Fibroblast of skin of left quadriceps (primary cell): ENCODE measurements at places on chromosomes 3 and 15.

DNA sequence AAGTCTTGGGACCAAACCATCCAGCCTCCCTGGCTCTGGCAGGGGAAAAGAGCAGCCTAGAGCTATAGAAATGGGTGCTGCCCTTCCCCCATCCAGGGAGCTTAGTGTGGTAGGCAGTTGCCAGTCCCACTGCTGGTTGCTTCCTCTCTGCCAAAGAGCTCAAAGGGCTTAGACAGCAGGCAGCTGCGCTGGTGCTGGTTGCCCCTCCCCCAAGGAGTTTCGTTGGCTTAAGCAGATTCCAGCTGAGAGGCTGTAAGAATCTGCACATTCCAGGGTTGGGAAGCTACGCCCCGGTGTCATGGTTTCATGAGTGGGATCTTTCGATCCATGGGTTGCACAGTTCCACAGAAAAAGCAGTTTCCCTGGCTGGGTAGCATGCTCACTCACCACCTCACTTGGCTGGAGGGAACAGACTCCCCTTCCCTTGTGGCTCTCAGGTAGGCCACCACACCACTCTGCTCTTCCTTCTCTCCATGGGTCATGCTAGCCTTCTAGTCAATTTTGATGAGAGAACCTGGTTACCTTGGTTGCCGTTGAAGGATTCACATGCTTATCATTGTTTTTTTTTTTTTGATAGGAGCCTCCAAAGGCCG is 195.1 kb downstream of the EPHA6 start:
- no peak for DNase-seq

GRCh38 chr3:54008099-54008498 is 114.3 kb upstream of the CACNA2D3 start:
- no peak for DNase-seq

- DNase-seq: peak; percentile 10
Observed at GRCh38 chr3:80688814-80689213, 921.0 kb upstream of the ROBO1 start.

GRCh38 chr15:63380808-63381282 is 801 bp downstream of the CA12 start:
- no peak for DNase-seq

GRCh38 chr15:83503595-83504364 is 56.6 kb downstream of the SH3GL3 start:
- no peak for DNase-seq

- DNase-seq: no peak
Observed at GRCh38 chr3:51982352-51982837, 940 bp upstream of the ACY1 start.

DNA sequence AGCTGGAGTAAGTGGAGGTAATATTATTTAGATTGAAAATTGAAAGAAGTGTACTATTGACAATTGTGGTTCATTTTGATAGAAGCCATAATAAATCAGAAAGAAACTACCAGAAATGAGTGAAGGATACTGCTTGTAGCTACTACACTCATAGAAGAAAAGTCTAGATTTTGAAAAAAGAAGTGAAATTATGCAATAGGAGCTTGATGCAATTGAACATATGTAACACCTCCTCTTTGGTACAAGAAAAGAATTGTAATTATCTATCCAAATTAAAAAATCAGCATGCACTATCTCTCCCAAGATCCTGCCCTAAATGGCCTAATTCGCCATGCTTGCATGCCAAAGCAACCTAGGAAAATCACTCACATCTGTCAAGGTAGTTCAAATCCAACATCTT is 51.1 kb upstream of the CD200R1L start:
- DNase-seq: no peak

DNA sequence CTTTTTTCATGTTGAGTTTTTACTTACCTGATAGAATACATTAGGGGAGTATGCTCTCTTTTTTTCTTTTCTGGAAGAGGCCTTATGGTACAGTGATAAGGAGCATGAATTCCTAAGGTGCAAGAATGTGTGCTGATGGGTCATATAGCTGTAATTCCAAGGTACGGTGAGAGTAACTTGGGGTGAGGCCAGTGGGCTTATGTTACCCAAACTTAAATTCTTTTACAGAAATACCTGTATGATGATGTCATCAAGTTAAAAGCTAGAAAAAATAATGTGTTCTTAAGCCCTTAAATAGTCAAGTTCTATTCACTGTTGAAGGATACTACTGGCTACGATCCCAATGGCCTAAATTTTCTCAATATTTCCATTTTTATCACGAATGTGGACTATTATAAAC is 111.2 kb downstream of the GMPS start:
- DNase-seq: no peak
